ENCODE measurements at places on chromosomes 5 and 9.

GRCh38 chr5:156528673-156529072 lies 201.7 kb downstream of the SGCD start:
- no peak for DNase-seq

GRCh38 chr9:35029241-35029640 lies 39.7 kb downstream of the DNAJB5 start:
- no peak for DNase-seq

DNA sequence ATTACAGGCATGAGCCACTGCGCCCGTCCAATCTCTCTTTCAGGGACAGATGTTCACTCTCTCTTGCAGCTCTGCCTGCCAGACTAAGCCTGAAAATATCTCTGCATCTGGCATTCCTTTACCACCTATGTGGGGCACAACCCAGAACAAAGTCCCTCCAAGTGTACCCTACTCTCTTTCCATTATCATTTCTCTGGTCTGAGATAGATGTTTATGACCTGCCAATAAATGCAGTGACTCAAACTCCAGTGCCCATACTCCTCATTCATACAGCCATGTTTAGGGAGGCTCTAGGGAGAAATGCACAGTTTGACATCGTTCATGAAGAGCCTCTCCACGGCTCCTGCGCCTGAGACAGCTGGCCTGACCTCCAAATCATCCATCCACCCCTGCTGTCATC lies at the start of gene BTNL3:
TSS of gene BTNL3 (plus strand) at position 255 of the 400 bp plus-strand sequence. CDS start 183 bp downstream, outside the sequence.
- no peak for DNase-seq

DNA sequence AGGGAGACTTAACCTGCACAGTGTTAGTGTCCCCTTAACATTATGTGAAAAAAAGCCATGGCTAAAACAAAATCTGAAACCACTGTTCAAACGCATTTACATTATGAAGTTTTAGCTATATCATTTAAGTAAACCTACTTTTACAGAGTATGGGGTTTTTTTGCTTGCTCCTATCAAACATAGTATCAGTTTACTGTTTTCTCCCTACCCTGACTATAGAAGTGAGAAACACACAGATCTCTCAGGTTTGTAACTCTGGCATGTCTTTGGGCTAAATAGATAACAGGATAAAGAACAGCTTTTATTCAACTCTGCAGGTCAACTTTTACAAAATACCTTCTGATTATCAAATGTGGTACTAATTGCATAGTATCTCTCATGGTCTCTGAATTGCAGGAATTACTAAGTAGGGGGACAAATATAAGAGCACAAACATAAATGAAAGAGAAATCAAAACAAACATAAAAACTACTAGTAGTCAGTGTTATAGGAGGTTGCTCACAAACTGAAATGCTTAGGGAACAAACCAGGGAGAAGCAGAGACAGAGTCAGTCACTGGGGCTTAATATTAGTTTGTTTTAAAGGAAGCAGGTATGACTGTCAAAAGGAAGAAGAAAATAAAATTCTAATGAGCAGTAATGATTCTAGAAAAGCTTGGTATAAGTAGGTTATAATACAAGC lies 155.8 kb downstream of the MLLT3 start:
- DNase-seq, result no peak

GRCh38 chr5:9233712-9234111 lies 312.2 kb downstream of the SEMA5A start:
- no peak for DNase-seq

GRCh38 chr9:93824386-93825294 lies 130.5 kb downstream of the BARX1 start:
- DNase-seq, result no peak
